ENCODE measurements at places on chromosomes 16 and 17.

- no peak for DNase-seq
Observed at GRCh38 chr16:31501226-31501965, 6.8 kb downstream of the RUSF1 start.

GRCh38 chr17:7367083-7367482 is 12.1 kb downstream of the TMEM95 start:
- DNase-seq, result no peak

DNA sequence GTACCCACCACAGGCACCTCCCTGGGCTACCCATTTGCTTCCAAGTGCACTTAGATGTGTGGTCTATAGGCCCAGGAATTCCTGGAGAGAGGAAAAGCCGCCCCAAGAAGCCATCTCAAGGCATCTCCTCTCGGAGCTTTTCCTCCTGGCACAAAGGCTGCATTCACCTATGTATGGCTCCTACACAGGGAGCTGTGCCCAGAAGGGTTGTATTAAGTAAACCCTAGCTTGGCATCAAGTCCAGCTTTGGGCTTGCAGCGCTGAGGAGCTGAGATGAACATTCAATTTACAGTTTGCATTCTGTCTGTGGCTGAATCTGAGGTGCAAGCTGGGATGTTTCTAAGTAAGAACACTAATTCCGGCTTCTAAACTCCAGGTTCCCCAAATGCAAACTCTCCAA is 81.3 kb downstream of the CDYL2 start:
- DNase-seq, result no peak

DNA sequence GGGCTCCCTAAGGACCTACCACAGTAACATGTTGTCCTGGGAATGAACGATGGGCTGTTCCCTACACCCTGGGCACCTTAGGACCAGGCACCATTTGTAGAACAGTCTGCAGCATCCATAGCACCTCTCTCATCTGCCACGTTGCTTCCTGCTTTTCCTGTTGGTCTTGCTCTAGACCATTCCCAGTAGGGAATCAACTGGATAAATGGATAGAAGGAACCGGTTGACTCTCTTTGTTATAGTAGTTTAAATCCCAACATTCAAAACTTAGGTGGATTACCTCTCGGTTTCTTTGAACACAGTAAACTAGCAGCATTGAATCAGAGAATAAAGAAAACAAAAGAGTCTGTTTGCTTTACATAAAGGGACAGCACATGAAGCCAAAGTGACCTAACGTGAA is 159.1 kb downstream of the HS3ST3B1 start:
- DNase-seq, result peak; percentile 38

GRCh38 chr16:50542703-50543102 is 5.5 kb upstream of the NKD1 start:
- DNase-seq, result no peak

- no peak for DNase-seq
Observed at GRCh38 chr16:25009822-25010221, 5.3 kb downstream of the ARHGAP17 start.

GRCh38 chr17:75517297-75517865 is 1.1 kb downstream of the TSEN54 start:
- no peak for DNase-seq

DNA sequence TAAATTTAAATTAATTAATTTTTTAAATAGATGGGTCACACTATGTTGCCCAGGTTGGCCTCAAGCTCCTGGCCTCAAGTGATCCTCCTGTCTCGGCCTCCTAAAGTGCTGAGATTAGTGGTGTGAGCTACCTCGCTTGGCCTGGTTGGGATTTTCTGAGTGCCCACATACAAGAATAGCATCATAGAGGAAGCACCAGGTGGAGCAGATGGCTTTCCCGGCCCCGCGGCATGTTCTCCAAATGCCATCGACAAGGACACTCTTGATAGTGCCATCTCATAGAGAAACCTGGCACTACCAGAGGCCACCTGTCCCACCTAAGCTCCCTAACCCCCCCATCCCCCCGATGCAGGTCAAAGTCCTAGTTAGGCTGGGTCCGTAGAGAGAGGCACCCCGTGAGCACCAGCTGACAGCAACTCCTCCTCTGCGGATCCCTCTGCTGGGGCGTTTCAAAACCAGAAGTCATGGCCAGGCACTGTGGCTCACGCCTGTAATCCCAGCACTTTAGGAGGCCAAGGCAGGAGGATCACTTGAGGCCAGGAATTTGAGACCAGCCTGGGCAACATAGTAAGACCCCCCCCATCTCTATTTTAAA is 65.9 kb downstream of the DNAH3 start:
- no peak for DNase-seq

DNA sequence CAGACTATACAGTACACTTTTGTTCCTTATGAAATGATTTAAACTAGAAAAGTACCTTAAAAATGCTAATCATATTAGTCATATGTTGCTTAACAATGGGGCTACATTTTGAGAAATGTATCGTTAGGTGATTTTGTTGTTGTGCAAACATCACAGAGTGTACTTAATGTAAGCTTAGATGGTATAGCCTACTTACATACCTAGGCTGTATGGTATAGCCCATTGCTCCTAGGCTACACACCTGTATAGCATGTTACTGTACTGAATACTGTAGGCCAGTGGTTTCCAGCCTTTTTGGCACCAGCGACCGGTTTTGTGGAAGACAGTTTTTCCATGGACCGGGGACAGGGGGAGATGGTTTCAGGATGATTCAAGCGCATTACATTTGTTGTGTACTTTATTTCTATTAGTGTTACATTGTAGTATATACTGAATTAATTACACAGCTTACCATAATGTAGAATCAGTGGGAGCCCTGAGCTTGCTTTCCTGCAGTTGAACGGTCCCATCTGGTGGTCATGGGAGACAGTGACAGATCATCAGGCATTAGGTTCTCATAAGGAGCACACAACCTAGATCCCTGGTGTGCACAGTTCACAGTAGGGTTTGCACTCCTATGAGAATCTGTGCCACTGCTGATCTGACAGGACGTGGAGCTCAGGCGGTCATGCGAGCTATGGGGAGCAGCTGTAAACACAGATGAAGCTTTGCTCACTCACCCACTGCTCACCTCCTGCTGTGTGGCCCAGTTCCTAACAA is 35.0 kb upstream of the MRC2 start:
- DNase-seq, result no peak

DNA sequence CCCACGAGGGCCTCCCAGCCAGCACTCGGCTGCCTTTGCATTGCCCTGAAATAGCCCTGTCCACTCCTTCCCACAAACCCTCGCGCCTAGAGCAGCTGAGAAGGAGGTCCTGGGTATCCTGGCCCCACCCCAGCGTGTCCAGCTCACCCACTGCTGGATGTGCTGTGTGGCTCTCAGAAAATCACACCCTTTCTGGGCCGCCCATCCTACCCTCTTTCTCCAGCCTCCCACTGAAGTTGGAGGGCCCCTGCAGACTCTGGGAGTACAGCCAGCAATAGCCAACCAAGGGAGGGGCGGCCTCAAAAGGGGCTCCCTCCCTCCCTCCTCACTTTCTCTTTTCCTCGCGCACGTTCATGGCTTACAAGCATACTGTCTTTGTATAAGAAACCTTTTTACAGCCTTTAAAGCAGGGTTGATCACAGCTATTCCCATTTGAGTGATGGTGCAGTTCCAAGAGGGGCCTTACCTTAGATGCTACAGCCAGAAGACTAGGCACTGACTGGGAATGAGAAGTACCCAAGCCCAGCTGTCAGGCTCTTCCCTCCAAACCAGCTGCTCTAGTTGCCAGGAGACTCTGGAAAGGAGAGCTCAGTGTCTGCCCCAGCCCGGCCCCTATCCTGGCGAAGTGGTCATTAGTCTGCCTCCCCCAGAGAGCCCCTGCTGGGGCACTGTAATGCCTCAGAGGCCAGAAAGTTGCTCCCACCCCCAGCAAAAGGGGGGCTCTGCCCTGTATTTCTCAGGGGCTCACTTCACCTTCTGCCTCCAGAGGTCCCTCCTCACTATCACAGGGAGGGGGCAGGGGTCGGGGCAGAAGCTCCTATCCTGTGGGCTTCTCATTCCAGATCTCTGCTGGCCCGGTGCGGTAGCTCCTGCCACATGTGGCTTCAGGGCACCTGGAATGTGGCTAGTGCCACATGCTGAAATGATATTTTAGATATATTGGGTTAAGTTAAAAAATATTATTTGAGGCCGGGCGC is 38.1 kb downstream of the DCAKD start:
- no peak for DNase-seq

GRCh38 chr17:61662186-61662585 is 71.2 kb upstream of the NACA2 start:
- no peak for DNase-seq

GRCh38 chr16:22386976-22387375 is 12.6 kb upstream of the CDR2 start:
- DNase-seq, result no peak

GRCh38 chr16:89161763-89162713 is 9.5 kb upstream of the CDH15 start:
- no peak for DNase-seq

Data from NCI-H526 treated with DMSO at 0.1 percent for 48 hours (cell line).